Purkinje cell (primary cell): ENCODE measurements at places on chromosomes 1 and 21. TPM values are rescaled to one million over a fixed set of nuclear protein-coding genes. Genes with fewer than 3 reads are reported as not detected.

SLAMF1 gene
- polyA plus RNA-seq, result not detected in 2 replicates

LRRC40 gene
- 35.8 and 37.9 TPM in 2 replicates for polyA plus RNA-seq

PADI1 gene
- polyA plus RNA-seq, result not detected in 2 replicates

NR1I3 gene
- polyA plus RNA-seq, result 0.23 and 1.4 TPM in 2 replicates

ITGB2 gene
- not detected in 2 replicates for polyA plus RNA-seq

CACYBP gene
- 392 and 455 TPM in 2 replicates for polyA plus RNA-seq

ZNF648 gene
- polyA plus RNA-seq, result 0.07 and 0.17 TPM in 2 replicates

EXTL1 gene
- 0.50 TPM in 1 of 2 replicates, not detected in the other for polyA plus RNA-seq

PCP4 gene
- 32,123 and 40,137 TPM in 2 replicates for polyA plus RNA-seq

CLDN8 gene
- not detected in 2 replicates for polyA plus RNA-seq

HAO2 gene
- polyA plus RNA-seq, result not detected in 2 replicates

FCRL2 gene
- polyA plus RNA-seq, result not detected in 2 replicates

INAVA gene
- polyA plus RNA-seq, result 0.66 TPM in 1 of 2 replicates, not detected in the other

OR2L2 gene
- polyA plus RNA-seq, result 0.21 TPM in 1 of 2 replicates, not detected in the other

GOLT1A gene
- 199 and 201 TPM in 2 replicates for polyA plus RNA-seq

DMRTA2 gene
- polyA plus RNA-seq, result not detected in 2 replicates

LZIC gene
- polyA plus RNA-seq, result 29.8 and 36.8 TPM in 2 replicates

JAM2 gene
- 10.5 and 17.5 TPM in 2 replicates for polyA plus RNA-seq

OR2L3 gene
- polyA plus RNA-seq, result not detected in 2 replicates

CD2 gene
- not detected in 2 replicates for polyA plus RNA-seq

MAP10 gene
- 1.2 and 1.5 TPM in 2 replicates for polyA plus RNA-seq

LIN28A gene
- polyA plus RNA-seq, result not detected in 2 replicates

TMEM79 gene
- polyA plus RNA-seq, result 0.39 and 0.52 TPM in 2 replicates

DRAM2 gene
- polyA plus RNA-seq, result 44.7 and 49.2 TPM in 2 replicates

LYPD8 gene
- 3.4 and 6.6 TPM in 2 replicates for polyA plus RNA-seq

PLEKHN1 gene
- not detected in 2 replicates for polyA plus RNA-seq

EFNA3 gene
- 2.2 and 6.2 TPM in 2 replicates for polyA plus RNA-seq

SLC19A2 gene
- polyA plus RNA-seq, result 62.1 and 67.6 TPM in 2 replicates

ZYG11A gene
- not detected in 2 replicates for polyA plus RNA-seq

GPR37L1 gene
- polyA plus RNA-seq, result 25.0 and 33.3 TPM in 2 replicates

GPX7 gene
- 4.5 and 4.6 TPM in 2 replicates for polyA plus RNA-seq

GAS5 gene
- polyA plus RNA-seq, result 192 and 225 TPM in 2 replicates

SYCP1 gene
- polyA plus RNA-seq, result 8.1 and 19.9 TPM in 2 replicates

ACADM gene
- polyA plus RNA-seq, result 91.0 and 123 TPM in 2 replicates

PLCH2 gene
- polyA plus RNA-seq, result 0.22 and 0.47 TPM in 2 replicates

IRF2BP2 gene
- polyA plus RNA-seq, result 36.4 and 38.9 TPM in 2 replicates

BCL2L15 gene
- not detected in 2 replicates for polyA plus RNA-seq

S100A14 gene
- not detected in 2 replicates for polyA plus RNA-seq

C1QTNF12 gene
- polyA plus RNA-seq, result not detected in 2 replicates

FALEC gene
- polyA plus RNA-seq, result not detected in 2 replicates

RNF186 gene
- not detected in 2 replicates for polyA plus RNA-seq

LENEP gene
- polyA plus RNA-seq, result not detected in 2 replicates

KDF1 gene
- polyA plus RNA-seq, result not detected in 2 replicates
